Stimulated activated CD4-positive, alpha-beta T cell treated with anti-CD3 and anti-CD28 coated beads, Interleukin-12 subunit alpha, Interleukin-12 subunit beta, amount 100 ng/mL, for 48 hours (primary cell): ENCODE measurements at places on chromosomes 16 and 17.

DNA sequence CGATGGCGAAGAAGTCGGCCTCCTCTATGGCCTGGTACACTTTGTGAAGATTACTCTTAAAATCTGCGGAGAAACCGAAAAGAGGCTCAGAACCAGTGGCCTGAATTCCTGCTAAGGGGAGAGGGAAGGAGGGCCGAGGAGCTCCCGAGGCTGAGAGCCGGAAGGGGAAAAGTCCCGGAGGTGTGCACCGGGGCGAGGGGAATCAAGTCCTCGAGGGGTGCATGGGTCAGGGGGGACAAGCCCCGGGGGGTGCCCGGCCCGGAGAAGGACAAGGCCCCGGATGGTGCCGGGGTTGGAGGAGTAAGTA lies 495 bp downstream of the PARN start:
- DNase-seq, result no peak

DNA sequence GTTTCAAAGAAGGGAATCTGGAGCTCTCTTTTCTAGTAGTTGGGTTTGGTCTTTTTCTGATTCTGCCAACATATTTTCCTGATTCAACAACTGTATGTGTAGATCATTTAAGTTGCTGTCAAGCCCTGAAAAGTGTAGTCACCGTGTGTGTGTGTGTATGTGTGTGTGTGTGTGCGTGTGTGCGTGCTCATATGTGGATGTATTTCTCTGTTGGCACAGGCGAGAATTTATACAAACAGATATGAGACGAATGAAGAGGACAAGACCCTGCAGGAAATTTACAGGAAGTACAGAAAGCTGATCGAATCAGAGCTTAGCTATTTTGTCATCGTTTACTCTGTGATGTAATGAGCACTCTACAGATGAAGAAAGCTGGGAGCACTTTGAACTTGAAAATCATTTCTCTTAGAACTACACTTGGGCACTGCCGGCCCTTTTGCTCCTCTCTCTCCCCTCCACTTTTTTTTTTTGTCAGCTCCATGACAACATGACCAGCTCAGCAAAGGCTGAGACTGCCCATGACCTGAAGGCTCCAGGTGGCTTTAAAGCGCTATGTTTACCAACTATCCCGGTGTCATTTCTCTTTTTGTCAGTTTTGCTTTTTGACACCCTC lies 11.2 kb downstream of the FBXO39 start:
- no peak for DNase-seq

GRCh38 chr16:49855280-49855821 lies 561 bp downstream of the ZNF423 start:
- no peak for DNase-seq

GRCh38 chr16:7182510-7183109 lies 150.0 kb upstream of the RBFOX1 start:
- no peak for DNase-seq

GRCh38 chr16:14520753-14521152 lies 109.3 kb downstream of the PARN start:
- DNase-seq, result no peak

DNA sequence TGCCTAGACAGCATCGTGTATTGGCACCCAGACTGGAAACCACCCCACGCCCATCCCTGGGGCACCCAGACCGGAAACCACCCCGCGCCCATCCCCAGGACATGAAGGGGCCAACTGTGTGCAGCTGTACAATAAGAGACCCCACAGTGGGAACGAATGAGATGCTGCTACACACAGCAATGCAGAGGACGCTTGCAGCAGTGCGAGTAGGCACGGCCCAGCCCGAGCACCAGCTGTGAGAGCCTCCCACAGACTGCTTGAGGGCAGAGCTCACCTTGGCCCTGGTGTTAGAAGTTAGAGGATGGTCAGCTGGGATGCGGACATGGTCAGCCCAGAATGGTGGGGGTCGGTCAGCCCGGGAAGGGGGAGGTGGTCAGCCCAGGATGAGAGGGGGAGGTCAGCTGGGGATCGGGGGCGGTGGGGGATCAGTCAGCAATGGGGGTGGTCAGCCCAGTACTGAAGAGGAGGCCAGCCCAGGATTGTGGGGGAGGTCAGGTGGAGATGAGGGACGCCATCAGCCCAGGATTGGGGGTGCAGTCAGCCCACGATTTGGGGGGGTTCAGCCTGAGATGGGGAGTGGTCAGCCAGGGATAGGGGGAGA lies 340.0 kb downstream of the C16orf95 start:
- DNase-seq, result no peak

- no peak for DNase-seq
These were observed 6.2 kb downstream of the STXBP4 start for GRCh38 chr17:54974759-54975158.

DNA sequence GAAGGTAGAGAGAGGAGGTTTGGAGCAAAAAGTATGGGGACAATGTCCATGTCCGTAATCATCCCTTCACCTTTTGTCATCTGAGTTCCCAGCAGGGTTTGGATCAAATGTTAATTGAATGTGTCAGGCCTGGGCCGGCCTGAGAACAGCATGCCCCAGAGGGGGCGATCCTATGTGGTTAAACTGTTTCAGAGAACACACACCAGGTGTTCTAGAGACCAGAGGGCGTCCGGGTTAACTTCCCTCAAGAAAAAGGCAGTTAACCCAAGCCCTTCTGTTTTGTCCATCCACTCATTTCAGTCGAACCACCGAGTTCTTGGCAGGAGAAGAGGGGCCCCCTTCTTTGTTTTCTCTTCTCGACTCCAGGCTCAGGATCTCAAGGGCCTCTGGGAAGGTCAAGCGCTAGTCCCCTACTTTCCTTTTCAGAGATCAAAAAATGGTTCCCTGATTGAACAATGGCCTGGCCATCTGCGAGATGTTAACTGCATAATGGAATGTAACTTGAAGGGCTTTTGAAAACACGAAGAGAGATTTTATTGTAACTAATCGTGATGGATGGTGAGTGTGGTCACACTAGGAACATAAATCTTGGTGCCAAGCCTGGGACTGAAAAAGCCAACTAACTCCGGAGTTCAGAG lies 142.5 kb downstream of the IRX3 start:
- no peak for DNase-seq

GRCh38 chr17:35432176-35433074 lies at the start of gene SLFN12:
TSS of gene SLFN12 (minus strand) at chr17:35432500. CDS start at chr17:35423028, 9,472 bp downstream.
- DNase-seq, result peak; percentile 12

GRCh38 chr17:77285594-77286390 lies 145.0 kb downstream of the SEC14L1 start:
- no peak for DNase-seq

DNA sequence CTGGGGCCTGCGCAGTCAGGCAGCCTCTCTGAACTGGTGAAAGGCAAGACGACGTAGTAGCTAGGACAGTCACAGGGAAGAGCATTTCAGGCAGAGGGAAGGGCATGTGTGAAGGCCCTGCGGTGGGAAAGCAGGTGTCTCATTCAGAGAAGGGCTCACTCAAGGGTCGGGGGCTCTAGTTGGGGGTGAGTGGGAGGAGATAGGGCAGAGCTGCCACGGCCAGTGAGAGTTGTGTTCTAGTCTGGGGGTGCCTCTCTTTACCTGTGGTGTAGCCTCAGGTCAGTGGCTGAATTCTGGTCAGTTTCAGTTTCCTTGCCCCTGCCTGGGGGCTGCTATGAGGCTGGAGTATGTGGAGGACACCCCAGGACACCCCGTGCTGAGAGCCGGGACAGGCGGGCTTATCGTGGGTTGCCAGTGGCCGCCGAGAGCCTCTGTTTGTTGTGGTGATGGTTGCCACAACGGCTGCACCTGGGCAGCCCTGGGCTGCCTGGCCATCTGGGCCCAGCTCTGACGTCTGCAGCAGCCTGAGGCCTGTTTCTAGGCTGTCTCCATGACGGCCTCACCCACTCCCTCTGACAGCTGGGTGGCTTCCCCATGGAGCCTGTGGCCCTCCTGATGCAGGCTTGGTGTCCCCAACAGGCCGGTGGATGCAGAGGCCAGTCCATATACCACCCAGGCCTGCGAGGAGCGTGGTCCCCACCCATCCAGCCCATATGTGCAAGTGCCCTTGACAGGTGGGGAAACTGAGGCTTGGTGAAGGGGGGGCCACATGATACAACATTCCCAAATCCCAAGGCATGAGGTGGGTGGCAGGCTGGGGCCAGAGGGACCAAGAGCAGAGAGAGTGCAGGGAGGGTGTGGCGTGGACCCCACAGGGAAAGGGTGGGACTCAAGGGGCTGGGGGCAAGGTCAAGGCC lies 10.8 kb downstream of the MAP2K3 start:
- no peak for DNase-seq

GRCh38 chr16:56860226-56861020 lies 4.6 kb upstream of the SLC12A3 start:
- DNase-seq, result no peak

DNA sequence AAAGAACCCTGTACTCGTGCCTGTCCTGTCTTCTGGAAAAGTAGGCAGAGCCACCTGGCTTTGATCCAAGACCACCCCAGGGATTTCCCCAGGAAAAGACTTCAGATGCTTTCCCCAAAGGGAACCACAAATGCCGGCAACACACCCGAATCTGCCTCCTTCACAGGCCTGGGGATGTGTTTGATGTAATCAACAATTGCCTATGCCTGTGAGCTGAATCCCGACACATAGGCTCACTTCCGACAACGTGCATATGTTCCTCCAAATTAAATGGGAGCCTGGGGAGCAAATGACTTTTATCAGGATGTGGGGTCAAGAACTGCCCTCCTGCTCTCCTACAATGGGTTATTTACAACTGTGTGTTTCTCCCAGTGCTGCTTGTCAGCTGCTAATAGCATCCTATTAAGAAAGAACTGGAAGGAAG lies 535.2 kb upstream of the CDH11 start:
- no peak for DNase-seq

DNA sequence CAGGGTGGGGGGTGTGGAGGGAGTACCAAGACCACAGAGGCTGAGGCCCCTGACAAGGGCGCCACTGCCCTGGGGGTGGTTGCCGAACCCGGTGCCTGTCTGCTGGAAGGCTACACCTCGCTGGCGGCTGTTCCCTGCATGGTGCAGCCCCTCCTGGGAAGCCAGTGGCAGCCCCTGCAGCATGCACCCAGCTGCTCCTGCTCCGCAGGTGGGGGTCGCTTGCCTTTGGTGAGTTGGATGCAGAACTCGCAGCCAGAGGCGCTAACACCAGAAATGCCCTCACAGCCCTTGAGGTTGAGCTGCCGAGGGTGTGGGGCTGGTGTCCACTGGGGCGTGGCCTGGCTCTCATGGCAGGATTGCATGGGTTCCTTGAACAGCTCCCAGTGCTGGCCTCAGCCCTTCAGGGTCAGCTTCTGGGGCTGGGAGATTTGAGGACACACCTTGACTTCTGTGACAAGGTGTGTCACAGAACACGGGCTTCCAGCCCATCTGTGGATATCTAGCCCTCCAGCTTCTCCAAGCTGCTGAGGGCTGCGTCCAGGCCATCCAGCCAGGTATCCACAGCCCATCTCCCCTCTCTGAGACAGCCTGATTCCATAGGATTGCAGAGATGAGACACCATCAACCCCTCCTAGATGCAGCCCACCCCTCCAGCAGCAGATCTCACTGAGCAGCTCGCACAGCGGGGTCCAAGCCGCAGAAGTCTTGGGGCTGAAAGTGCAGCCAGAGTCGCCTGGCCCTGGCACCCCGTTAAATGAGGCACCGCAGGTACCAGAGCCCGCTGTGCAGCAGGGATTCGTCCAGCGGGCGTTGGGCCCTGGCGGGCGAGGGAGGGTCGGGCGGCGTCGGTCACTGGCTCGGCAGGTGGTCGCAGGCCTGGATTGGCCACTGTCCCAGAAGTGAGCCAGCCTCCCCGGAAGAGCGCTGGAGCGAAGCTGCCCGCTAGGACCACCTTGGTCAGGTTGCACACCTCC lies 586.3 kb downstream of the KCNJ18 start:
- DNase-seq, result no peak

DNA sequence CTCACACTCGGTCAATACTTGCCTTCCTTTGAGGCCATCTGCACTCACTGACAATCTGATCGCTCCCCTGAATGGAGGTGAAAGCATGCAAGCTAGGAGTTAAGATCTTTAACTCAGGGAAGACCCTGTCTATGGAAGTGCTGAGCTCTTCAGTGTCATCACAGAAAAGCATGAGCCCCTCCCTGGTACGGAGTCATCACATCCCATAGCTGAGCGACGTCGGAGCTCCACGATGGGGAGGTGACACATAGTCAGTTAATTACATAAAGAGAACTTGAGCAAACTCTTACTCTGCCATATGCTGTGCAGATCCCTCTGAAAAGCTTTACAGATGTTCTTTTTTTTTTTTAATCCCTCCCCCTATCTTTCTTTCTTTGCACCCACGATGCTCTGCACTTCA lies 463.2 kb downstream of the WWOX start:
- DNase-seq, result no peak

DNA sequence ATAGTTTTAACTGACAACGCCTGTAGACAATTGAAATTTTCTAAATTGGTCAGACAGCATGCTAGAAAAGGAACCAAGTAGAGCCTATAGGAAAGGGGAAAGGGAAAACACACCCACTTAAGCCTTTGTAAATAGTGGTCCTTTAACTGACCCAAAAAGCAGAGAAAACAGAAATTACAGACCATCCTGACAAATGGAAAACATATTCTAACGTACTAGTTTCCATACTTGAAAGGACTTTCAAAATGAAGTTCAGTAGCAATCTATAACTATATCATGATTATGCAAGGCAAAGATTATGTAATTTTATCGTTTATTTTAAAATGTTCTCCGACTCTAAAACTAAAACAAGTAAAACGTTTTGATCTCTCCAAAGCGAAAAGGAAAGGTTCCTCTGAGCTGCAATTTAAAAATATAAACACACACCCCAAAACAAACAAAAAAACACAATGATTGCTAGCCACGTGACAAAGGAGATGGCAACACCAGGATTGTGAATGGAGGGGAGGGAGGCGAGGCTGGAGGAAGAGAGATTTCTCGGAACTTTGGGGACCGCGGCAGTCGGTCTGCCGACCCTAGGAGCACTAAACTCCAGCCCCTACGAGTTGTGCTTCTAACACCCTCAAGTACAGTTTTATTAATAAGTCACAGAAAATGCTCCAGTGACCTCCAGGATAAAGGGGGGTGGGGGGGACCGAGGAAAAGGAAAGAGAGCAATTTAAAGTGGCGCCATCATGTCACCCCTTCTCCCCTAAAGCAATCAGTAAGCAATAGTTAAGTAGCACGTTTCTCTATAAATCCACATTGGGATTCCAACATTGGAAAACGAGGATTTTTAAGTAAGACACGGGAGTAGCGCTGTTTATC lies 1.7 kb downstream of the KANSL1 start:
- peak; percentile 20 for DNase-seq

- DNase-seq, result peak; percentile 43
These were observed 1.1 kb upstream of the LCMT1 start for GRCh38 chr16:25110387-25110947.

GRCh38 chr17:66450008-66450851 lies 147.8 kb downstream of the PRKCA start:
- DNase-seq, result no peak

DNA sequence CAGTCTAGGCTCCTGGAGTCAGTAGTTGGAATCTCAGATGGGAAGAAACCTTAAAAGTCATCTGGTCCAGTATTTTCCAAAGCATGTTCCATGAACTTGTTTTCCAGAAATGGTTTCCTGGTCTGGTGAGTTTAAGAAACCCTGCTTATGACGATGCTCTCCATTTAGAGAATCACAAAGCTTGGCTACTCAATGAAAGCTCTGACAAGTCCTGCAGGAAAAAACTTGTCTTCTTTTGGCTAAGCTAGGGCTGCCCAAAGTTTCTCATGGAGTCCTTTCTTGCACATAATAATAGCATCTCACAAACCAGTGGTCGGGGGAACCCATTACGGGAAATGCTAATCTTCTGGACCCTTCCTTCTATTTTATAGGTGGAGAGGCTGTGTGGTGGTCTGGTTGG lies 5.5 kb upstream of the NKD1 start:
- DNase-seq, result no peak

- no peak for DNase-seq
These were observed 12.9 kb downstream of the MAP1LC3B start for GRCh38 chr16:87404764-87405625.
